ENCODE measurements at places on chromosomes 5 and 9.

- no peaks in the 10 kb centered on the region for H3K27me3 ChIP-seq
- H3K36me3 ChIP-seq, result peaks cover 29% of the 10 kb centered on the region
- no peak overlapping the region for H3K4me3 ChIP-seq
- peak overlapping the region; percentile 51 for H3K27ac ChIP-seq
Observed at GRCh38 chr9:124795881-124796431, 19.0 kb downstream of the OLFML2A start.

GRCh38 chr5:61327760-61328753 is 4.0 kb upstream of the ZSWIM6 start:
- no peaks in the 10 kb centered on the region for H3K36me3 ChIP-seq
- DNase-seq, result peak; percentile 8
- no peak overlapping the region for H3K4me3 ChIP-seq
- peaks cover 25% of the 10 kb centered on the region for H3K27me3 ChIP-seq

DNA sequence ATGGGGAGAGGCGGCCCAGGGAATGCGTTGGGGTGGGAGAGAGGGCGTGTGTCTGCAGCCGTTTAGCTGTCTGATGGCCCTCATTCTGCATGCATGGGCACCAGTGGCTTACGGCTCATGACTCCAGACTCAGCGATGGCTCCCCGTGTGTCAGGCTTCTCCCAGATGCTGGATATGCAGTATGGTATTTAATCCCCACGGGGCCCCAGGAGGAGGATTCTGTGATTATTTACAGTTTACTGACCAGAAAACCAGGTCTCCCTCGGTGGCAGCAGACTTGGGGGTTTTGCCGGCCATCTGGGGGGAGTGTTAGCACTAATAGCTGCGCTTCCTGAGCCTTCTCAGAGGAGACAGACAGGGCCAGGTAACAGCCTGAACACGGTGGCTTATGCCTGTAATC is 4.3 kb downstream of the PRDM12 start:
- DNase-seq, result no peak
- H3K27me3 ChIP-seq, result peaks cover 50% of the 10 kb centered on the region
- H3K36me3 ChIP-seq, result no peaks in the 10 kb centered on the region
- H3K4me1 ChIP-seq, result no peaks in the 10 kb centered on the region
- H3K27ac ChIP-seq, result no peak overlapping the region

DNA sequence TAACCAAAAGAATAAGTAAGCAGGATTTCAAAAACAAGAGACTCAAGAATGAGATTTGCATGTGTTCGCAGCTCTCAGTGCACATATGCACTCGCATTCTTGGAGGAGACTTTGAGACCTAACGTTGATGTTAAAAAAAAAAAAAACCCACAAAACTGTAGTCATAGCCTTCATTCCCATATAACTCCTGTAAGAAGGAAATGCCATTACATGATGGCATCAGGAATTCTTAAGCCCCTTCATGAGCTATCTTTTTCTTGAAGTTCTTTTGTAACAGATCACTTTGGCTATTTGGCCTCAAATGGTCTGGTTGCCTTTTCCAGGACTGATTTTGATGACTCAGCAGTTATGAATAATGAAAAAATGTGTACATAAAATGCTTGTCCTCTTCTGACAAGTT is 113.8 kb downstream of the ALDH1A1 start:
- no peak overlapping the region for H3K27ac ChIP-seq
- DNase-seq, result no peak
- no peak overlapping the region for H3K4me3 ChIP-seq
- H3K36me3 ChIP-seq, result no peaks in the 10 kb centered on the region
- no peaks in the 10 kb centered on the region for H3K27me3 ChIP-seq

- DNase-seq, result no peak
- H3K4me1 ChIP-seq, result no peaks in the 10 kb centered on the region
- H3K4me3 ChIP-seq, result no peak overlapping the region
- no peaks in the 10 kb centered on the region for H3K27me3 ChIP-seq
Observed at GRCh38 chr9:31745468-31745867, 639.0 kb upstream of the ACO1 start.

Data from trophoblast cell (in vitro differentiated cells and primary cell).